T-helper 2 cell treated with Interferon-gamma antibody and Interleukin-4, amounts not matched to agents 5 μg/mL and 100 μg/mL, for 36 hours (primary cell): ENCODE measurements at places on chromosomes 5 and 9.

DNA sequence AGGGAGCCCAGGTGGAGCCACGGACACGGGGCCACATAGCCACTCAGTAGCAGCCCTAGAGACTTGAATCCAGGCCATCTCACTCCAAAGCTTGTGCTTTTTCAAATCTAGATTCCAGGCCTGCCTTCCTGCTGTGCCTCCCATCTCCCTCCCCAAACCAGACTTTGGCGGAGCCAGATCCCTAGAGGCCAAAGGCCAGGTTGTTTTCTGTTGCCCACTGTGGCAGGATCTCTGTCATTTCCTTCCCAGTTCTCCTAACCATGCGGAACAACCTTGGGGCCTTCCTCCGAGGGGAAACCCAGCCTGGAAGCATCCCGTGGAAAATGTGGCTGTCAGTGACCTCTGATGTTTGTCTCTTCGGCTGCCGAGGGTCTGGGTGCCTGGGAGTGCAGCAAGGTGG is 16.4 kb upstream of the RPS14 start:
- no peak for DNase-seq

DNA sequence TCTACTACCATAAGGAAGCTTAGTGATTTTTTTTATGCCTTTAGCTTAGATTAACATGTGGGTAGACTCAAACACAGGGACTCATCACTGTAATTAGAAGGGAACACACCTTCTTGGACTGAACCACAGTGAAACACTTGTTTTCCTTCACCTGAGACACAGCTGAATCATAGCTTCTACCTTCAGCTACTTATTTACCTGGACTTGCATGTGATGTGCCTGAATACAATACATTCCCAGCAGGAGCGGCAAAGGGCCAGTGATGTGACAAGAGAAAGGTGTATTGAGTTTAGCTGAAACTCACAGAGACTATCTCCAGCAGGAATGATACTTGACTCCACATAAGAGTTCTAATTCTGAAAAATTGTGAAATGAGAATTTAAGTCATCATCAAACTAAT is 37.8 kb downstream of the GRAMD2B start:
- DNase-seq: no peak

GRCh38 chr5:63094730-63095129 is 516.1 kb downstream of the LRRC70 start:
- DNase-seq: no peak

- DNase-seq: no peak
Observed at GRCh38 chr5:133519191-133519590, 93.2 kb downstream of the FSTL4 start.

DNA sequence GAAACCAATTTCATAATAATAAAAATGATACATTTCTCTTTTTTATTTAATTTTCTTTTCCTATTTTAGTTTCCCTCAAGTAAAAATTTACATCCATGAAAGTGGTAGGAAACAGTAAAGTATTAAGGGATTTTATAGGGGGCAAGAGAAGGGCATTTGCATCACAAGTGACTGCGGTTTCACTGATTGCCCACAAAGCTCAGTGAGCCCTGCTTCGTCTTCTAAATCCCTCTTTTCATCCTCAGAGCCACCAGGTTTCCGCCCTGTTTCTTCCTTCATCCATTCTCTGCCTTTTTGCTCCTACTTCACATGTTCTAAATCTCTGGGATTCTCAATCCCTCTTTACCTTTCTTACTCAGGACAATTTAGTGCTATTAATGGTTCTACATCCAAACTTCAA is 491.4 kb downstream of the LRRC70 start:
- DNase-seq: no peak

- no peak for DNase-seq
Observed at GRCh38 chr5:64789457-64789856, 20.7 kb downstream of the CWC27 start.
